ENCODE measurements at places on chromosomes 3 and 15.

DNA sequence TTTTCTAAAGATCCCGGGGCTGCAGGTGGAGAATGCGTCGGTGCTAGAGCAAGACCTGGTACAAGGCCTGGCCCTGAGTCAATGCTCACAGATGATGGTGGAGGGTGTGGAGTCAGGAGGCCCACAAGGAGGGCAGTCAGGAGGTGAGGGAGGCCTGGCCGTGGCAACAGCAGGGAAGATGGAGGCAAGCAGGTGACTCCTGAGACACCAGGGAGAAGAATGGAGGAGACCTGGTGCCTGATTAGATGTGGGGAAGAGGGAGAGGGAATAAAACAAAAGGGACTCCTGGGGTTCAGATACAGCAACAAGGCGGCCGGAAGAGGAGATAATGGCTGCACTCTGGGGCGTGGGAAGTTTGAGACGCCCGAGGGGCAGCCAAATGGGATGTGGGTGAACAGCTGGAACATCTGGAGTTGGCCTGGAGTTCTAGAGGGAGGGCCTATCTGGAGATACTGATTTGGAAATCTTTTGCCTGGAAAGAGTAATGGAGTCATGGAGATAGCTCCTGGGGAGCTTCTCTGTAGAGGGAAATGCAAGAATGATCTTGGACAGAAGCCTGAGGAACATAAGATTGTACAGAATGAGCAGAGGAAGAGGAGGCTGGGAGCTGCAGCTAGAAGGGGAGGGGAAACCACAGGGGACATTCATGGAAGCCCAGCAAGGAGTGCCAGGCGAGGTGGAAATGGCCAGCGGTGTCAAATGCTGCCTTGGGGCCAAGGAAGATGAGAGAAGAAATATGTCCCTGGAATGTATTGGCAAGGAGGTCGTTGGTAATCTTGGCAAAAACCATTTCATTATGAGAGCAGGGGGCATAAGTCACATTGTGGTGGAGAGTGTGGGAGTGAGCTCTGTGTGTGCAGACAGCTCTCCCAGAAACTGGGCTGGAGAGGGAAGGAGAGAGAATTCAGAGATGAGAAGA, 67.5 kb upstream of the CORO2B start:
- no peak for DNase-seq

- no peak for DNase-seq
These were observed 664 bp downstream of the PPCDC start for GRCh38 chr15:75023872-75024636.

- DNase-seq: no peak
These were observed 32.2 kb downstream of the PTPRG start for GRCh38 chr3:61593446-61594029.

- no peak for DNase-seq
These were observed 76.1 kb downstream of the LDHAL6B start for GRCh38 chr15:59282515-59283337.

GRCh38 chr15:64975390-64975789, 14.3 kb downstream of the SPG21 start:
- DNase-seq: no peak

DNA sequence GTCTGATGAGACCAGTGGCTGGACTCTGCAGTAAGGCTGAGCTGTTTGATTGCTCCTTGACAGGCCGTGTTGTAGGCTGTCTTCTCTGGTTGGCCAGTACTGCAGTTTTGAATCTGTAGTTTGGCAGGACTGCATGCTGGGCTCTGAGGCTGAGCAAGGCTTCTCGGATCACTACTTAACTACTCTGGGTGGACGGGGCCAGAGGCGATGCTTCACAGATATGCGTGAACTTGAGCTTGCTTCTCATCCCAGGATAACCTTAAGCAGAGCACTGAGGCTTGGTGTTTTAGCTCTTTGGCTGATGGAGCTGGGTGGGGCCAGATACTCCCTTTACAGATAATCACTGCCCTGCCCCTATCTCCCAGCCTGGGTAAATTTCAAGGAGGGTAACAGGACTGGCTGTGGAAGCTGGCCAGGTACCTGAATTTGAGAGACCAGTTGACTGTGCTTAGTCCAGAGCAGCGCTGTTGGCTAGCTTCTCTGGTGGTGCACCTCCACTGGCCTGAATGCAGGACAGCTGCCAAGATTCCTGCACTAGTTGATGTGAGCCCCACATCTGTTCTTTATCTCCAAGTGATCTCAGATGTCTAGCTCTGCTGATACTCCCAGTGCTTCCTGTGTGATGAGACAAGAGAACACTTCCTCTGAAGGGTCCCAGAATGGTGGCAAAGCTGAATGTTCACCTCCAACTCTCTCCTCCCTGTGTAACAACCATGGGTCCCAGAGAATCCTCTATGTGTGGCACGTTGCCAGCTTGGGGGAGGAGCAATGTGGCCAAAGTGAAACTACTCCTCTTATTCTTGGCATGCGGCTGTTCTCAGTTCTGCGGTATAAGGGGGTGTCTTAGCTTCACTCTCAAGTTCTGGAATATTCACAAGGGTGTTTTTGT, 37.9 kb downstream of the RPL39L start:
- DNase-seq: no peak

DNA sequence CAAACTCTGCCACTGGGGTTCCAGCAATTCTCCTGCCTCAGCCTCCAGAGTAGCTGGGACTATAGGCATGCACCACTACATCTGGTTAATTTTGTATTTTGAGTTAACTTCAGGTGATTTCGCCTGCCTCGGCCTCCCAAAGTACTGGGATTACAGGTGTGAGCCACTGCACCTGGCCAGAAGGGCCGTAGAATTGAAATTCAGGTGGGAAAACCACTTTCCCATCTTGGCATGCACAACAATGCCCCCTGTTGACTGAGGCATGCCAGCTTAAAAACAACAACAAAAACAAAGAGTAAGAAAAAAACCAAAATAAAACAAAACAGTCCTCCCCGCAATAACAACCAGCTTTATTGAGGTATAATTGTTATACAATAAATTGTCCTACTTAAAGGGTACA, 32.6 kb upstream of the RAB11A start:
- DNase-seq: no peak

- DNase-seq: no peak
These were observed 105.1 kb upstream of the ETV5 start for GRCh38 chr3:186213946-186214345.

GRCh38 chr3:15428539-15428938, 1.1 kb downstream of the EAF1 start:
- DNase-seq: no peak

- DNase-seq: no peak
These were observed 17.6 kb downstream of the ADAM10 start for GRCh38 chr15:58731756-58732535.

DNA sequence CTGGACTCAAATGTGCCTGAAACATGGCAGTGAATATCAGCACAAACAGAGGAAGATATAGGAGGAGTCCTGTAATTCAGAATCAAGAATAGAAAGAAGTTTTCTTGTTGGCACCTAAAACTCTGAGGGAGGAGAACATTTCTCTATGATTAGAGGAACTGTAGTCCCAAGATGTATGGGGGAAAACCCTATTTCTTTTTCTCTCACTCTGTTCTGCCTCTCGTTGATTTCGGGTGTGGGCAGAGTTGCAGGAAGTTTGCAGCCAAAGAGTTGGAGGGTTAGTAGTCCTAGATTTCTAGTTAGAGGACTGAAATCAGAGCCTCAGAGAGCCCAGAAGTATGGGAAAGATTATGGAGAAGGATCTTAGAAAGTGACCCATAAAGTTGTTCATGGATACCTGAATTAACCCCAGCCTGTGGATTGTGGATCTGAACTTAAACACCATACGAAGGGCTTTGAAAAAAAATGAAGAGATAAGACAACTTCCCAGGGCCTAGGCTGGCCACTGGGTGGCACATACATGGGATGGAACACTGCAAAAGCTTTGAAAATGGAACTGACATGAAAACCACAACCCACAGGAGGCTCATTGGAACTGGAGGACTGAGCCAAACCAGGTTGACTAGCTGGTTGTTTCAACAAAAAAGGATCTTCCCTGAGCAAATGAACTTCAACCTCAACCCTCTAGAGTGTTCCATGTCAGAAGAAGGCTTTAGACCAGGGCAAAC, 34.6 kb downstream of the FMN1 start:
- DNase-seq: no peak

- DNase-seq: no peak
These were observed 57.3 kb downstream of the PLXNA1 start for GRCh38 chr3:127040216-127040615.

DNA sequence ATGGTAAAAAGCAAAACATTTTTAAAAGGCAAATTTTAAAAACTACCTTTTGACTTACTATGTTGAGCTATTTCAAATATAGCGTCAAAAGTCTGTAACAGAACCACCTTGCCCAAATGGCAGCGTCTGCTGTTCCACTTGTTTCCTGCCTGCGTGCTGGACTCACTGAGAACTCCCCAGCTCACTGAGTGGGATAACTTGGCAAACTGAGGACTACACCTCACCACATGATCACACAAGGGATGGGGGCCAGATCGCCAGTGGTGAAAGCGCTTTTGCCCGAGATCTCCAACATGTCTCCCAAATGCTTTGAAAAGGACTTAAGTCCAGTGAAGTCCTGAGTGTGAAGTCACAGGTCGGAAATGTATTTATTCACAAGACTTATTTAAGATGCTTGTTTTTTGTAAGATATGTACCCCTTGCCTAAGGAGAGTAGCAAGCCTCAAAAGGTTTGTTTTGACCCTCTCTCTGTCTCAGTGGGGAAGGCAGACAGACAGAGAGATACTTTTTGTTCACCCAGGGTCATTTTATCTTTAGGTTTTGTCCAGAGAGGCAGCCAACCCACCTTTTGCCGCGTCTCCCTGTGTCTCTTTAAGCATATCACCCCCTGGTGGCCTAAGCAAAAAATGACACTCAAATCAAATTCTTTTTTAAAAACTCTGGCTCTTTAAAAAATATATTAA, 192.6 kb downstream of the PDZRN3 start:
- no peak for DNase-seq

- no peak for DNase-seq
These were observed 94.9 kb downstream of the DTWD1 start for GRCh38 chr15:49715701-49716100.

GRCh38 chr3:64392001-64392400, 166.7 kb upstream of the PRICKLE2 start:
- DNase-seq: no peak

- DNase-seq: no peak
These were observed 208.3 kb upstream of the SLITRK3 start for GRCh38 chr3:165404357-165405027.

GRCh38 chr3:63886858-63887257, 23.2 kb downstream of the ATXN7 start:
- DNase-seq: no peak

DNA sequence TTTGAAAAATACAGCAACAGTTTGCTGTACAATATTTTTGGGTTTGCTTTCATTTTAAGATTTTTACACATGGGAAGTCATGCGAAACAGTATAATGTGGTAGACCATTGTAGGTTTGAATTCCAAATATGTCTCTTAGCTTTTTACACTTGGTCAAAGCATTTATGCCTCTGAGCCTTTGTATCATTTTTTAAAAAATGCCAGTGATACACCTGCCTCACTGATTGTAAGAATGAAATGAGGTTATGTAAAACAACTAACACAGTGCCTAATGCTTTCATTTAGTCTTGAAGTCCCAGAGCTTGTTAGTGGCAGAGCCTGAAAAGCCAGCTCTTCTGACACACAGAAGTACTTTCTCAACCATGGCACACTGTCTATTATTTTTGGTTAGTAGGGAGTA, 202.0 kb downstream of the UBE2E2 start:
- DNase-seq: no peak

- DNase-seq: no peak
These were observed 498 bp upstream of the SEMA4B start for GRCh38 chr15:90200534-90201129.

- DNase-seq: no peak
These were observed 80.7 kb upstream of the SPRED1 start for GRCh38 chr15:38171973-38172372.

DNA sequence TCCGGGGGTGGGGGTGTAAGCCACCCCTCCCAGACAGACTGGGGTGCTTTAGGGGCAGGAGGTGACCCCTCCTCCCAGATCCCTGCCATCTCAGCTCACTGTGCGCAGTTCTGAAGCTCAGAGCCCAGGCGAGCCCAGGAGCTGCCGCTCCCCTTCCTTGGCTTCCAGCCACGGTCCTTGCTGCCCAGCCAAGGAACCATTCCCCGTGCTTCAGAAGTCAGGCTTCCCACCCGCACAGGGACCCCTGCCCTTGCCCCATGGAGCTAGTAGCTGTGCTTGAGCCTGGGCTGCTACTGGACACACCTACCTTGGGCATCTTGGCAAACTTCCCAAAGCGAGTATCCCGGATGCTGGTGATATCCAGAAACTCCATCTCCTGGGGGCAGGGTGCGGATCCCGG, 4.8 kb downstream of the PLCB2 start:
- no peak for DNase-seq

- DNase-seq: no peak
These were observed 60.9 kb downstream of the SLC9C1 start for GRCh38 chr3:112233083-112233482.

GRCh38 chr15:38636597-38636996, 72.0 kb upstream of the RASGRP1 start:
- no peak for DNase-seq

DNA sequence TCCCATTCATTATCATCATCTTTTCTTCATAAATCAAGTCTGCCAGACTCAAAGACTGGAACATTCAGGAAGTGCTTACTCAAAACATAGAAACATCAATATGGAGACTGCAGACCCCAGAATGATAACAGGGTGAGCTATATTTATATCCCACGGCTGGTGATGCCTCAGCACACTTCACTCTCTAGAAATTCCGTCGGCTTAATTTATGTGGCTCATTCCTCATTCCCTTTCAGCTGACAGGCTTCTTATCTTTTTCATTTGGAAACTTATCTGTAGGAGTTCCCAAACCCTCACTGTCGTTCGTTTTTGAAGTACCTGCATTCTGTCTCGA, 45.5 kb downstream of the RFTN1 start:
- DNase-seq: no peak
